ENCODE measurements at places on chromosomes 3 and 15. TPM values are rescaled to one million over a fixed set of nuclear protein-coding genes. Genes with fewer than 3 reads are reported as not detected.

The SERINC4 gene
- 0.12 TPM for total RNA-seq

The CEMIP gene
- 2.8 TPM for total RNA-seq

The PRR20G gene
- total RNA-seq = not detected

The SEC11A gene
- 88.3 TPM for total RNA-seq

The CACNA2D2 gene
- 40.0 TPM for total RNA-seq

The CPNE9 gene
- total RNA-seq = 0.31 TPM

The SLC28A2 gene
- not detected for total RNA-seq

The LCTL gene
- not detected for total RNA-seq

The CCNB2 gene
- total RNA-seq = 2.1 TPM

Data from right cardiac atrium (tissue), 5 donors.